ENCODE measurements at places on chromosomes 12 and 14.

DNA sequence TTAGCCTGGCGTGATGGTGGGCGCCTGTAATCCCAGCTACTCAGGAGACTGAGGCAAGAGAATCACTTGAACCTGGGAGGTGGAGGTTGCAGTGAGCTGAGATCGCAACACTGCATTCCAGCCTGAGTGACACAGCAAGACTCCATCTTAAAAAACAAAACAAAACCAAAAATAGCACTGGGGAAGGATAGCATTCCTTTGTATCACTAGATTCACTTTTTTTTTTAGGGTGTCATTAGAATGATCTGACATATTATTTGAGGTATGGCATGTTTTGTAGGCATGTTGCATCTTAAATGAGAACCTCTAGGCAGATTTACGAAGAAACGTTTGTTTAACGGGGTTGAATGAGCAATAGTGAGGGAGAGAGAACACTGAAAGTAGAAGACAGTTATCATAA, 16.8 kb upstream of the FAR2 start:
- DNase-seq = no peak

DNA sequence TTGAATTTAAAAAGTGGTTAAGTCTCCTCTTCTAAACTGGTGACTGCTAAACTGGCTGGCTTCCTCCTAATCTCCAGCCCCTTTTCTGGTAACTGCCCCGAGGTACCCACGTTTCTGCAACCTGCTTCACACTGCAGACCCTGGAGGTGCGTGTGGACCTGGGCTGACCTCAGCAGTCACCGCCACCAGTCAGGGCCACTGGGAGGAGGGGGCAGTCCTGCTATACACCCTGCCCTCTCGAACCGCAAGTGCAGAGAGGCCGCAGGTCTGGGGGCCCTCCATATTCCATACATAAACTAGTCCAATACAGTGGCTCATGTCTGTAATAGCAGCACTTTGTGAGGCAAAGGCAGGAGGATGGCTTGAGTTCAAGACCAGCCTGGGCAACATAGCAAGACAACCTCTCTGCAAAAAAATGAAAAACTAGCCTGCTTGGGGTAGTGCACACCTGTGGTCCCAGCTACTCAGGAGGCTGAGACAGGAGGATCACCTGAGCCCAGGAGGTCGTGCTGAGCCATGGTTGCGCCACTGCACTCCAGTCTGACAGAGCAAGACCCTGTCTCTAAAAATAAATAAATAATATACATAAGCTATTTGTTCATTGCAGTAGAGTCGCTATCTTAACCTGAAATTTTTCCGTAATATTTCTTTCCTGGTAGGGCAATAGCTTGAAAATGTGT, 25.6 kb downstream of the VPS37B start:
- no peak for DNase-seq

- DNase-seq = no peak
Observed at GRCh38 chr12:65925626-65926025, 101.3 kb downstream of the HMGA2 start.

DNA sequence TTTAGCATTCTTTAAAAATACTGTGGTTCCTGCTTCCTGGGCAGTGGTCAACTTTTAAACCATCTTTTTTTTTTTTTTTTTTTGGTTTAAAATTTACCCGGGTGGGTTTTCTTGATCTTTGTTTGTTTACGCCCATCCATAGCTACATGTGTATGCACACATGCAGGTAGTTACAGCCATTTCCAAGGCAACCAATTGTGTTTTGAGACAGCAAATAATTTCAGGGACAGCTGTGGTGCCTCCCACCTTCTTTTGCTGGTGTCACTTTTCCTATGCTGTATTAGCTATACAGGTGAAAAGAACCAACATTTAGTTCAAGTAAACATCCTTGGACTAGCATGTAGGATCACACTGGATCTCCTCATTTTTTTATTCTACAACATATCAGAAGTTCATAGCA, 52.0 kb upstream of the PSMA6 start:
- no peak for DNase-seq

DNA sequence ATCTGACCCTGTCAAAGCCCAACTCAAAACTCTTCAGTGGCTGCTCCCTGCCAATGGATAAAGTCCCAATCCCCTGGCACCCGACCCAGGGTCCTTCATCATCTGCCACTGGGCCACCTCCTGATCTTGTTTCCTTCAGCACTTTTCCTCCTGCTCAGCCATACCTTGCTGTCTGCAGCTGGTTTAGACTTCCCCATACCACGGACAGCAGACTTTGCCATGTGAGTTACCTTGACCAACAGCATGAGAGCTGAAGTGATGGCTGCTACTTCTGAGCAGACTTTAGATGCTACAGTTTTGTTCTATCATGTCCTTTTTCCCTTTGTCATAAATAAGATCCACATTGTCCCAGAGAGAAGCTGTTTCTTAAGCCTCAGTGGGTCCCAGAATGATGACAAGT, 33.3 kb upstream of the STON2 start:
- no peak for DNase-seq

DNA sequence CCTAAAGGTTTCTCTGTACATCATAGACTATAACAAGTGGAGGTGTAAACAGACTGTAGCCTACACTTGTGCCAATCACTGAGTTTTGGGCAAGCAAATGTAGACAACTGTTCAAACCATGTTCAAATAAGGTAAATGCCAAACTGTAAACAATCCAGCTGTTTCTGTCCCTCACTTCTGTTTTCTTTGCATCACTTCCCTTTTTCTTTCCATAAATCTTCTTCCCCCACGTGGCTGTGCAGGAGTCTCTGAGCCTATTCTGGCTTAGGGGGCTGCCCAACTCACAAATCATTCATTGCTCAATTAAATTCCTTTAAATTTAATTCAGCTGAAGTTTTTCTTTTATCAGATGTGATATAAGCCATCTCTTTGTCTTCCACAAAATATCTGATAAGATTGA, 65.1 kb upstream of the CPM start:
- DNase-seq = no peak

GRCh38 chr12:131218026-131218922, 264.6 kb downstream of the ADGRD1 start:
- DNase-seq = no peak

DNA sequence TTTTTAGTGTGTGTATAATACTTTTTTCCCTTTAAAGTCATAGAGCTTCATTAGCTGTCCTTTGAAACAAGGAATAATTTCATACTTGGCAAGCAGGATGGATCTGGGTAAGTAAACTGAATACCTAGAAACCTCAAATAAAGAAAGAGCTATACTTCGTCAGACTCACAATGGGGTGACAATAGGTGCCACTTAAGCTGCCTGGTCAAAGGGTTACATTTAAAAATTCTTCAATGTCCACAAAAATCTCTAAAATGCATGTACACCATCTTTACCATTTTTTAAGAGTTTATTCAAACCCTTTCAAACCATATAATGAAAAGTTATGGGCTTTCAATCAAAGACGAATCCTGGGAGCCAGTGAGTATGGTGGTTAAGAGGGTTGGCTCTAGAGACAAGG, 3.1 kb downstream of the GIT2 start:
- DNase-seq = no peak

- peak; percentile 32 for DNase-seq
Observed at GRCh38 chr14:33799705-33800570, 150.9 kb downstream of the EGLN3 start.

DNA sequence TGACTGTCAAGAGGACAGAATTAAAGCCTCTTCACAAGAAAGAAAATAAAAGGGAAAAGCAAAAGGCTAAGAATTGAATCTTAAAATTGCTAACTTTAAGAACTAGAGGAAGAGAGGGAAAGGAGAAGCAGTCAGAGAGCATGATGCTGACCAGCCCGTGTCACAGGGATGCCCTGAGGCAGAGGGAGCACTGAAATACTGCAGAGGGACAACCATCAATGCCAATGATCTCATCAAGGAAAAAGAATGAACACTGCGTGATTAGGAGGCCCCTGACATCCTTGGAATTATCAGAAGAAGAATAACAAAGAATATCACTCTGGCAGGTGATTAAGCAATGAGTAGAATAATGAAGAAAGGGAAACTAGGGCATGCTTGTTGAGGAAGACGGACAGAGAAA, 252.2 kb upstream of the GRIP1 start:
- DNase-seq = no peak
